ENCODE measurements at places on chromosomes 3 and 15.

- DNase-seq = no peak
Observed at GRCh38 chr15:48001393-48002039, 119.3 kb upstream of the SLC24A5 start.

DNA sequence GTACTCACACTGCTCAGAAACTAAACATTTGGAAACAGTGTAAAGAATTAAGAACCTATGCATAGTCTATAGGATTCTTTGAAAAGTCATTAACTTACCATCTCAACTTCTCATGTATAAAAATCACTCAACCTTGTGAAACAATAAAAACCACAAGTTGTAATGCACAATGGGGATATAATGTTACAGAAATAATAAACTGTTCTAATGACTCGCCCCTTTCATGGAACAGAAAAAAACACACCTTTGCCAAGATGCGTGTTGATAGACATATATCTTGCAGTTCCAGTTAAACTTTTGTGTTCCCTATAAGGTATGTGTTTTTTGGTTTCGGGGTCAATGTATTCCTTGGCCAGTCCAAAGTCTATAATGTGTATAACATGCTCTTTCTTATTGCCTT is 50.8 kb upstream of the PPIB start:
- DNase-seq = no peak

DNA sequence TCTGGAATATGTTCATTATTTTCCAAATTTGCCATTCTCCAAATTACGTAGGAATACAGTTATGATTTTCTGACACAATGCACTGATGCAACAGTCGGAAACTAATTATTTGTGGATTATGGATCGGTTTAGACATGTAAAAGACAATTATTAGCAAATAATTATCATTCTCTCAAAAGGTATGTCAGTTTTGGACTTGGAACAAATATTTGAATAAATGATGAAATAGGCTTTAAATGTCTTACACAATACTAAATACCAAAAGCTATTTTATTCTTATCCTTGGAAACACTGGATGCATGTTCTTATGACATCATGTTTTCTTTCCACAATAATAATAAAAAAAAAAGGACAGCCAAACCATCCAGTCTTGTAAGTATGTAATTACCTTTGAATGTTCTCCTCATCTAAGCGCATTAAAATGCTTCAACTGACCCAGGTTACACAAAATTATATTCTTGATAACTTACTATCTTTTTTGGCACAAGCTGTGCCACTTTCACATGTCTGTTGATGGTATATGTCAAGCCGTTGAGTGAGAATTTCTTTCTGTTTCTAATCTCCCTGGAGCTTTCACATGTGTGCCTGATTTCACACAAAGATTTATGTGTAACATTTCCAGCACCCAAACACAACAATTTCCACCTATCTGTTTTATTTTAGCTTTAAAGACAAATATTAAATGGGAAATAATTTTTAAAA is 238.5 kb upstream of the ZNF385D start:
- DNase-seq = no peak

DNA sequence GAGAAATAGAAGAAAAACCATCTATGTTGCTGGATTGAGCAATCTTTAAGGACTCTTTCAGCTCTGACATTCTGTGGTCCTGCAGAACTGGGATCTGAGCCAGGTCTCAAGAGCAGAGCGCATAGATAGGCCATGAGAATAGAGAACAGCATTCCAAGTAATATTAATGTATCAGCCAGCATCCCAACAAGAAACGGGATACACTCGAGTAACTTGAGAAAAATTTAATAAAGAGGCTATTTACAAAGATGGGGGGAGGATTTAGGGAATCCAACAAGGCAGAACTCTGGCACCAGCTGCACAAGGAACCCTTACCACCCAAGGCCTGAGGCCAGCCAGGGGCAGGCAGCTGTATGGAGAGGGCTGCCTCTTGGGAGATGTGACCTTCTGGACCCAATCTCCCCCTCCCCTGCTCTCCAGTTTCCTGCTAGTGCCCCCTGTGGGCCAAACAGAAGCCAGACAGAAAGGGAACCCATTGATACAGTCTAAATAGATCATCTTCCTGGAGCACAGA is 8.2 kb downstream of the TMOD2 start:
- DNase-seq = no peak

DNA sequence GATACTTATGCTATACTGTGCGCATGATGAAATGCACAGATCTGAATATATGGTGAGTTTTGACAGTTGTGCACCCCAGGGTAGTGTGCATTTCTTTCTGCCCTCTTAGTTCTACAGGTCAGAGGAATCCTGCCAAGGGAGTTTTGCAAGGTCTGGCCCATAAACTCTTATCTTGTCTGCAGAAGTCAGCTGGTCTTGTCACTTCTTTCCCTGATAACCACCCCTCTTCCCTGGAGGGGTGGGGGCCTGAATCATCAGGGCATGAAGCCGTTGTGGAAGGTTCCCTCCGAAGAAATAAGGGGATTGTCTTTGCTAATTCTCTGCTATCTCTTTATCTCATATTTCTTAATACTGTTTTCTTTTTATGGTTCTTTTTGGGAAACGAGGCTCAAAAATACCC is 30.4 kb downstream of the TRIM71 start:
- DNase-seq = no peak

- DNase-seq = no peak
Observed at GRCh38 chr3:25593001-25593400, 71.7 kb downstream of the TOP2B start.

- DNase-seq = no peak
Observed at GRCh38 chr3:40714771-40715345, 190.1 kb downstream of the ZNF621 start.

DNA sequence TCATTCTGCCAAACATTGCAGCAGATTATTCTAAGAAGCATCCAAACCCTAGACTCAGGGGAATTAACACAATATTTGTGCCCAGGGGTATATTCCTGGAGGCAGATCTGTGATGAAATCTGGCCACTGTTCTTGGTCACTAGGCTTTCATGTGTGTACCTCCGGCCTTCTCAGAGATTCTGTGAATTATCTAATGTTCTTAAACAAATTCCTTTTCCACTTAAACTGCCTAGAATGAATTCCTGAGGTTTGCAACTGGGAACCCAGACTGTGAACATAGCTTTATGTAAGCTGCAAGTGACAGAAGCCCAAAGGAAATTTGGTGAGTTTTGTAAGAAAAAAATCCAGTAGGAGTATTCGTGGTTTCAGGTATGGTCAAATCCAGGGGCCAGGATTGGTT is 20.7 kb upstream of the CTNNB1 start:
- no peak for DNase-seq

DNA sequence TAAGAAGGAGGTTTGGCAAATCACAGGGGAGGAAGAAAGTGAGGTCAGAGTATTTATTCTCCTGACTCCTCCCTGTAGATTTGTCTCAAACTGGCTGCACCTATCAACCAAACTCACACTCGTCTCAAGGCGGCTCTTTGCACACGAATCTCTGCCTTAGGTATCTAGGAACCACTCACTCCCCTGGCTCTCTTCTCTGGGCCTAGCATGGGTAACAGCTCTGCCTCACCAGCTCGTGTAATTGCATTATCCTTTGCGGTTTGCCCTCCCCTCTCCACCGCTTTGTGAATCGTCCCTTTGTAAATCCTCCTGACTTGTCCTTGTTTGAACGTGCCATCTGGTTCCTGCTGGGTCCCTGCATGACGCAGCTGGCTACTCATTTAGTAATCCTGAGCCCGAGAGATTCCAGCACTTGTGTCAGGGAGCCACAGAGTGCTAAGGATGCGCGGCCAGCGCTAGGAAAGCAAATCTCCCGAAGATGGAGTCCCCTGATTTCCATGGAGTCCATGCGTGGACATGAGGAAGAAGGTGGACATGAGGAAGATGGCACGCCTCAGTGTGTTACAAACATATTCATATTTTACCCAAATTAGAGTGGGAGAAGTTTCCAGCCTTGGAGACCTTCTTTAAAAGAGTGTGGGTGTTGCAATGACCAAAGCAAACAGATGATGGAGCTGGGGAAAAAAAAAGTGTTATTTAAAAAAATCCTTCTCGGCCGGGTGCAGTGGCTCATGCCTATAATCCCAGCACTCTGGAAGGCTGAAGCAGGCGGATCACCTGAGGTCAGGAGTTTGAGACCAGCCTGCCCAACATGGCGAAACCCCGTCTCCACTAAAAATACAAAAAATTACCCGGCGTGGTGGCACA is 26.7 kb downstream of the NRROS start:
- DNase-seq = no peak

GRCh38 chr3:13380971-13381370 is 39.2 kb downstream of the NUP210 start:
- no peak for DNase-seq

DNA sequence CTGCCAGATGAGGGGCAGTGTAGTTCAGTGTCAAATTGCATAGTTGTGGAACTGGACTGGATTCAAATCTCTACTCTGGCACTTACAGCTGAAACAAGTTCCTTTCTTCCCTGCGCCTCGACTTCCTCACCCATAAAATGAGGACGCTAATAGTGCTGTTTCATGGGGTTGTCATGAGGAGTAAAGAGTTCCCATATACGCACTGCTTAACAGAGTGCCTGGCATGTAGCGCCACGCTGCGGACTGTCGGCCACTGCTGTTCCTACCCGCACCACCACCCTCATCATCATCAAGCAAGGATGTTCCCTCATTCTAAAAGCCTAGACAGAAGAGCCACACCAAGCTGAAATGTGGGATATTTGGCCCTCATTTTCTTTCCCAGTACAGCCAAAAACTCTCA is 91.9 kb downstream of the CHDH start:
- no peak for DNase-seq

- no peak for DNase-seq
Observed at GRCh38 chr3:164577667-164578210, 500.6 kb downstream of the SI start.

DNA sequence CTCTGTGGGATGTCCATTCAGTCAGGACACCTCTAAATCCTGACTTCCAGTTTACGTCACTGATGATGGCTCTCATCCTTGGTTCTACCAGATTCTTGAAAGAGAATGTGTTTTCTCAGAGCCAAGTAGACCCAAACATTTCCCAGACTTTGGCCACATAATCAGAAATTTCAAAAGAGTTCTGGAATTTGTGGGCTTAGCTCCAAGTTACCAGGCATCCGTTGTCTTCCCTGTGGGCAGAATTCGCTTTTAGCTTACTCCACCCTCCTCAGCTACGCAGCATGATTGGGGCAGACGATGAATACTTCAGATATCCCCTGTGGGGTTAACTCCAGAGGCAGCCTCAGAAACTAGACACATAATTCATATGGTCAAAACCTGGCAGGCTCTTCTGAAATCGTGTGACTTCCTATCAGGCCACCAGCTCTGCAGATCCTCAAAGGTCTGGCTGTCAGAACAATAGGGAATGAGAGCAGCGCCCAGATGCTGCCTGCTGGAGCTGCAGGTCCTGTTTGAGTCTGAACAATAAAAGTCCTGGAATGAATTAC is 30.6 kb downstream of the CRTC3 start:
- no peak for DNase-seq

DNA sequence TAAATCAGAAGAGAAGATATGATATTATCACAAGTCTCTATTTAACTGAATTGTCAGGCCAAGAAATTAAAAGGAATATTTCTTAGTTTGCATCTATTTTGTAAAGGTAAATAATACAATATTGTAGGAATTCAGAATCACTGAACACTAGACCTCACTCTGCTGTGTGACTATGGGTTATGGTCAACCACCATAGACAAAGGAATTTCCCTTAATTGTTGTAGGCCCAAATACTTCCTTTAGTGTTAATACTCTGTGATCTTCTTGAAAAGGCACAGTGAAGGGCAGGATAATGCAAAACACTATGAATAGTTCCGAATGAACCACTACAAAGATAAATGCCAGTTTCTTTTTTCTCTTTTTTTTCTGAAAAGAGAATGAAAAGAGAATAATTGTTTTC is 162.3 kb downstream of the TUSC7 start:
- no peak for DNase-seq

DNA sequence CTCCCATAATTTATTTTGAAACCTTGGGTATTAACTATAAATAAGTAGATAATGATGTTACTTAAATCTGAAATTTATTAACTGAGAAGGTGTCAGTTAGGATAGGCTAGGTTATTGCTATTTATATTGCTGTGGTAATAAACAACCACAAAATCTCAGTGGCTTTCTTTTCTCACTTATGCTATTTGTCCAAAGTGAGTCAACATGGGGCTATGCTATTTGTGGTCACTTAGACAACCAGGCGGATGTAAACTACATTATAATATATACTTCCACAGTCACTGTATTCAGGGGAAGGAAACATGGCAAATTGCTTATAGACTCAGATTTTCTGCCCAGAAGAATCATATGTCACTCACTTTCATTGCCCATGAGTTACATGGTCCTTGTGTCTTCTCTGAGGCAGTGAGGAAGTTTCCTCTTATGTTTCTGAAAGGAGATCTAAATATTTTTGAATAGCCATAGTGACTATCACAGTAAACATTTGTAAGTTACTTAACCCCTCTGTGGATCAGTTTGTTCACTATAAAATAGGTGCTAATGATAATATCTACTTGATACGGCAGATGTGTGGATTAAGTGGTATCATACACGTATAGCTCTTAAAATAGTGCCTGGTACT is 19.8 kb downstream of the HMG20A start:
- DNase-seq = no peak

GRCh38 chr3:17137321-17137826 is 252.6 kb downstream of the PLCL2 start:
- DNase-seq = no peak

DNA sequence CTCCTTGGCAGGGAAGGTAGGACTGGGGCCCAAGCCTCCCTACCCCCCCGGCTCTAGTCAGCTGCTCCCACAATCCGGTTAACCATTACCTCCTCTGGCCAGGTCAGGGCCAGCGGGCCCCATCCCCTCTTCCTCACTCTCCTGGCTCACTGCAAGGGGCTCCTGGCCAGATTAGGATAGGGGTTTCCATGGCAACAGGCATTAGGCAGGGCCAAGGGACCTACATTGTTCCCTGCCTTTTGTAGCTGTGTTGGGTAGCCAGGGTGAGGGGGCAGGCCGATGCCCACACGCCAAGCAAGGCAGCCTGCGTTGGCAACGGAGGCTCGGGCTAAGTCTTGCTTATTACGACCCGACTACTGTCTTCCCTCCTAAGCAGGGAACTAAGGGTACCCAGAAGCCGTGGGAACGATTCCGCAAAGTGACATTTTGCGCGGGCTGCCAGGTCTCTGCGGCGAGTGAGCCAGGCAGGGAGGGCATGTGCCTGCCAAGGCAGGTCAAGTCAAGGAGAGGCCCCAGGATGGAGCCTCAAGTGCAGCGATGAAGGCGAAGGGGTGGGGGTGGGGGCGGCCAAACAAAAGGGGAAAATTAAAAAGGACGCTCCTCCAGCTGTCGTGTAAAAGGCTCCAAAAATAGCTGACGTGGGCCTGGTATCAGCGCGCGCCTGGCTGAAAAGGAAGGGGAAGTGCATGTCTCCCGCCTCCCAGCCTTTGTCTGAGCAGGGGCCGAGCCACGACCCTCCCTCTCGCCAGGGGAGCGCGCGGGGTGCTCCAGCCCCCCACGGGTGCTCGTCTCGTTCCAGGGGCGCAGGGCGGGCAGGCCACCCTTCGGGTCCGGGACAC is 919 bp downstream of the IDH2 start:
- DNase-seq = peak; percentile 29

- DNase-seq = no peak
Observed at GRCh38 chr3:61627768-61628185, 66.4 kb downstream of the PTPRG start.

Data from CD8-positive, alpha-beta memory T cell (primary cell).